ENCODE measurements at places on chromosomes 7 and 10.

DNA sequence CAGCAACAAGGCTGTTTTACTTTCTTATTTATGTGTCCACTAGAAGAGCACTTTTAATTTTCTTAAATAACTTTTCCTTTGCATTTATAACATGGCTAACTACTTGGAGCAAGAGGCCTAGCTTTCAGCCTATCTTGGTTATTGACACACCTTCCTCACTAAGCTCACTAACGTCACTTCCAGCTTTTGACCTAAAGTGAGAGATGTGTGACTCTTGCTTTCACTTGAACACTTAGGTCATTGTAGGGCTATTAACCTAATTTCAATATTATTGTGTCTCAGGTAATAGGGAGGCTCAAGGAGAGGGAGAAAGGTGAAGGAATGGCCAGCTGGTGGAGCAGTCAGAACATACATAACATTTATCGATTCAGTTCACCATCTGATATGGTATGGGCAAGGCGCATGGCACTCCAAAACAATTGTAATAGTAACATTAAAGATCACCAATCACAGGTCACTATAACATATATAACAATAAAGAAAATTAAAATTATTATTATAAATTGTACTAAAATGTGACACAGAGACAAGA is 95.0 kb upstream of the FAM20C start:
- no peak for DNase-seq

DNA sequence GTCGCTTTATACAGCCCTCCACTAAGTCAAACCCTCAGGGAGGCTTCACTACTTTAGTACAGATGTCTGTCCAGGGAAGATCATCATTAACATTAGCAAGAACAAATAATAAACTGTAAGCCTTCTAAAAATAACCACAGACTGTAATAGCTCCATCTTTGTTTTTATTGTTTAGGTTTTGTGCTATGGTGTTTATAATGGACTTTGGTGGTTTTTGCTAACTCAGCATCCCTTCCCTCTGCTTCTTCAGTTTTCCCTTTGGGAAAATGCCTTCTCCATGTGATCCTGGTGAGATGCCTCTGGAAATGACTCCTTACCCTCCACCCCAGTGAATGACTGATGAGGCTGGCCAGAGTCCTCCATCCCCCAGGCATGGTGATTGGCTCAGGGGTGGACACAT is 131.3 kb downstream of the ICA1 start:
- no peak for DNase-seq

- no peak for DNase-seq
Measured at GRCh38 chr10:113933894-113934532, 79.6 kb downstream of the NHLRC2 start.

DNA sequence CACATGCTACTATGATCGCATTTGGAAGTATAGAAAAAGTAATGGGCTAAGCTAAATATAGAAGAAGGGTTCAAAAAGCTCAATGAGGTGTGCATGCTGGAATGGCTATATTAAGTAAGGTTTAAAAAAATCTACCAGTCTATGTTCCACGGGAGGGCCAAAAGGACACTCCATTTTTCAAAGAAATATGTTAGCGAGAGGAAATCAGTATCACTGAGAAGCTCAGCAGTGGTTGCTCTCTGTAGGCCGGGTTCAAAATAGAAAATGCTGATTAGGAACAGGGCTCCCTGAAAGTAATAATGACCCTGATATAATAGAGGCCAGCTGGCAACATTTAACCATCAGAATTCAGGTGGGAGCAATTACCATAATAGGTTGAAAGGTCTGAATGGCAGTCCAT is 224.5 kb upstream of the SEMA3E start:
- DNase-seq, result no peak

DNA sequence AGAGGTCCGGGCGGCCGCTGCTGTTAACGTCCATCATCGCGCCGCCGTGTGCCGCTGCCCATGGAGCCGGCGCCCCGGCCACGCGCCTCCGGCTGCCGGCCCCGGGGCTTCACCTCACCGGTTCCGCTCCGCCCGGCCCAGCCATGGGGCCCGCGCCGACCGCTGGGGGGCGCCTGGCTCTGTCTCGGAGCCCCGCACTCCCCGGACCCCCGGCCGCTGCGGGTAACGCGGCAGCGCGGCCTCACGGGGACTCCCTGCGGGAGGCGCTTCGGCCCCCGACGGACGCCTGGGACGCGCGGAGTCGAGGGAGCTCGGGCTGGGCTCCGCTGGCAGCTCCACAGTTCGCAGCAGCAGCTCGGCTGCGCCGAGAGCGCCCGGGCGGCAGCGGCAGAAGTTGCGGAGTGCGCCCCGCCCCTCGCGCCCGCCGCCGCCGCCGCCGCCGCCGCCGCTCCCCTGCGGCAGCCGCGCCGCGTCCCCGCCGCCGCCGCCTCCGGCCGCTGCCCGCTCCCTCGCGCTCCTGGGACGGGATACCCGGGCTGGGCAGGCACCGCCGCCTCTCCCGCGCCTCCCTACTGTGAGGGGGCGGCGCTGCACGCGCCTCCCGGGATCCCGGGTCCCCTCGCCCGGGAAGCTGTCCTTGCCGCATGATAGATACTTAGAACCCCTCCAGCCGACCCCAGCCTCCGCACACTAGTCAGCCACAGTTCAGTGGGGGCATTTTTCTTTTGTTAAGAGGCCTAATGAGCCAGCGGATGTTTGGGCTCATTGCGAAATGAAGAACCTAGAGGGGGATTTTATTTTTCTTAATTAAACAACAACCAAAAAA is at the start of gene HTR7:
Gene HTR7, minus strand, starts transcription at position 405 of the 826 bp plus-strand sequence. Its CDS starts 368 bp downstream, at position 37.
- peak; percentile 54 for DNase-seq

DNA sequence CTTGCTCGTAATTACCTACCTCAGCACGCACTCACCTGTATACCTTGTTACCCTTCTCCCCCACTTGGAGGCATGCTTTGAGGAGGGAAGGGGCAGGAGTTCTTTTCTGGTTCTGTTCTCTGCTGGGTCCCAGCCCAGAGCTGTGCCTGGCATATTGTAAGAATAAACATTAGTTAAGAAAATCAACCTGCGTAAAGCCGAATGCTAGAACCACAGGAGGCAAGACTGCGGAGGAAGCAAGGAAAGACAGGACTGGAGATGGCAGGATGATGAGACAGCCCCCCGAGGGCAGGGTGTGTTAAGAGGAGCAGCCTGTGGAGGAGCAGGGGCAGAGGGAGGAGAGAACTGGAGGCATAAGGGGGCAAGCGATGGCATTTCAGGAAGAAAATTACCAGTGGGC is 9.5 kb downstream of the C10orf53 start:
- DNase-seq, result no peak

GRCh38 chr10:132192991-132193665 is 6.4 kb downstream of the DPYSL4 start:
- DNase-seq, result no peak

DNA sequence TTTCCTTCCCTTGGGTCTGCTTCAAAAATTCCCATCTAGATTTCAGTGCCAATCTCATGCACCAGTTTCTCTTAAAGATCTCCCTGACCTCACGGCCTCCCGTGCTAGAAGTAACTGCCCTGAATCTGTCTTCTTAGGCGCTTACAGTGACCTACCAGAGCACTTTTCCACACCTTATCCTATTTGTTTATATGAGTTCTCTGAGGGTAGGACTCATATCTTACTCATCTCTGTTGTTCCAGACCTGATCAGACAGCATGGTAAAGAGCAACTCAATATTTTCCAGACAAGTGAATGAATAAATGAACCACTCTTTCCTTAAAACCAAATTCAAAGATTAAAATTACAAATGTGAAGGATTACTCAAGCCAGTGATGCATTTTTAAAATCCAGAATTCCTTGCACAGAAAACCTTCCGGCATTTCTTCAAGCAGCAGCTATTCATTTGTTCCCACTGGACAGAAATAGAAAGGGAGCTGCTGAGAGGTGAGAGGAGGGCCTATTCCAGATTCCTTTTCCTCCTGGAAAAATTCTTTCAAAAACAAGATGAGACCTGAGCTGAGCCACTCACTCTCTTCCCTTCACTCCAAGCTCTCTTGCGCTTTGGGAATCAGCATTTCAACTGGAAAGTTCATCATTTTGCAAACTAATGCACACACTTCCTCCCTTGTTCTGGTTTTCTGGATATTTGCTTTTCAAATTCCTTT is 94.6 kb downstream of the ELMO1 start:
- DNase-seq, result no peak
